Hematopoietic multipotent progenitor cell treated with erythropoietin and hydrocortisone succinate and interleukin-3 and kit ligand, for 8 days (in vitro differentiated cells): ENCODE measurements at places on chromosomes 1 and 21.
A peak's percentile ranks its signal among the peaks of the same experiment; 100 is the strongest.

DNA sequence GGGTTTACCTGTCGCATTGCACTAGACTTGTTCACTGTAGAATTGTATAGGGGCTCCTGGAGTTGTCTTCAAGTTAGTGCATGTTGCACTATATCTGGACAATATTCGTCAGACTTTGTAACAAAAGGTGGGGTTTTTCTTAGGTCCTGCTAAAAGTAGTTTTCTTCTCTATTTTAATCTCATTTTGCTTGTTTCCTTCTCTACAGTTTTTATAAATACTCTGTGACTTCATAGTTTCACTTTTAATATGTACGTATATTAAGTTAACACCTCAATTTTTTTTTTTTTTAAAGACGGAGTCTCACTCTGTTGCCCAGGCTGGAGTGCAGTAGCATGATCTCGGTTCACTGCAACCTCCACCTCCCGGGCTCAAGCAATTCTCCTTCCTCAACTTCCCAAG, 26.5 kb upstream of the MRPS6 start:
- DNase-seq: no peak

- no peak for DNase-seq
Observed at GRCh38 chr1:151860504-151861187, 7.1 kb upstream of the THEM5 start.

GRCh38 chr1:204081164-204081790, 8.4 kb downstream of the SOX13 start:
- DNase-seq: no peak

DNA sequence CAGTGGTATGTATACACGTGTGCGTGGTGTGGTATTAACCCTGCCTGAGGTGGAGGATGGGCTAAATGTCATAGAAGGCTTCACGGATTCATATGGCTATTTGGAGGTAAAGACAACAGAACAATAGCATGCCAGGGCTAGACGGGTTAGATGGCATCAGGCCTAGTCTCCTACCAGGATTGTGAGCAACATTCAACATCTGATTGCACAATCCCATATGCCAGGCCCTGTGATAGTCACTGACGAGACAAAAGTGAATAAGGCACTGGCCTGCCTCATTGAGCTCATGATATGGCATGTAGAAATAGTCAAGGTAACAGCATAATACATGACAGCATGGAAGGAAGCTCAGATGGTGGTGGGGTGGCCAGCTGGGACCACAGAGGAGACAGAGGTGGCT, 167.1 kb upstream of the BEND5 start:
- DNase-seq: no peak

- no peak for DNase-seq
Observed at GRCh38 chr1:64137412-64137803, 66.0 kb upstream of the UBE2U start.

DNA sequence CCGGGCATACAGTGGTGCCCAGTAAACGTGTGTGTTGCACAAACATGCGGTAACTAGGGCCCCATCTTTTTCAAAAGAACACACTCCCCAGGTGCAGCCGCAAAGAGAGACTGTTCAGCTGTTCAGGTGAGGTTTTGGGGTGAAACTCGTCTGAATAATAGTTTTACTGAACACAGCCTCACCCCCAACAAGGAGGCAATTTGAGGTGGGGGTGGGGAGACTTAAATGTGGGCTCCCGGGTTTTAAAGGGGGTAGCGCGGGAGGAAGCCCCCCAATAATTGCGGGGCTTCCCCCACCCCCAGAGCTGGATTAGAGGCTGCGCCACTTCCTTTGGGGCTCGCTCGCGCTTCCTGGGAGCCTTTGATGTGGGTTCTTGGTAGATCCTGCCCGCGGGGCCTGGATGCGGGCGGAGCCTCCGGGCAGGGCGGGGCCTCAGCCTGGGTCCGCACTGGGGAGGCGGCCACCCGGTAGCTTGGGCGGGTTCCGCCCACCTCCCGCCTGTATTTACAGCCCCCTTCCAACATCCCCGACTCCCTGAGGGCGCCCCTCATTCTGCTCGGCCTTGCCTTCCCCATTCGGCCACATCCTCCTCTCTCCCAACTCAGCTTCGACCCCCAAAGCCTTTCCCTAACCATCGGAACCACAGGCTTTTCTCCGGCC, 6.4 kb upstream of the EPHA2 start:
- DNase-seq: no peak

GRCh38 chr1:91661121-91661520, 160.5 kb downstream of the CDC7 start:
- DNase-seq: no peak

DNA sequence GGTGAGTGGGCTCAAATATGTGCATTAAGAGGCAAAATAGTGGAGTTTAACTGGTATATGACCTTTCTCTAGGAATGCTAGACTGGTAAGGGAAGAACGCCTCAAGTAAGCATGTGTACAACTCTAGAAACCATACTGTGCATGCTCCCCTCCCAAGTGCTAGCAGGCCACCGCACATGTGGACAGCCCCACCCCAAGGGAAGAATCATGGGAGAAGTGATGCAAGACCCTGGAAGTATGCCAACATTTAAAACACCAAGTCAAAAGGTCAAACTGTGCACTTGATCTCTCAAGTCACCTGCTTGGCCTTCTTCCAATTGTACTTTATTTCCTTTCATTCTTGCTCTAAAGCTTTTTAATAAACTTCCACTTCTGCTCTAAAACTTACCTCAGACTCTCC, 120.4 kb downstream of the WDR3 start:
- DNase-seq: peak; percentile 4

DNA sequence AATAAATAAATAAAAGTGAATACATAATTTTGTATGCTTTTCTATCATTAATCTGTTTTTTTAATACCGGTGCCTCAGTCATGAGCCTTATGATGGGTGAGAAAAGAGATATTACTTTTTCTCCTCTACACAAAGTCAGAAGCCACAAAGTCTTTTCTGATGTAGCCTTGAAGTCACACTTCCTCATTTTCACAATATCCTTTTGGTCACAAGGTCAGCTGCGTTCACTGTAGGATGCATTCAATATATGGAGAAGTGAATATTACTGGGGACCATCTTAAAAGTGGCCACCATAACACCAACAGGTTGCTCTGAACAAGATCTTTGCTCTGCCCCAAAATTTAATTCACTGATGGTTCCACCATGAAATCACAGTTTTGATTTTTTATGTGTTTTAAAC, 83.3 kb upstream of the TNR start:
- peak; percentile 8 for DNase-seq

GRCh38 chr1:60859111-60859510, 223.2 kb upstream of the NFIA start:
- no peak for DNase-seq

GRCh38 chr1:206738370-206739366, 31.9 kb upstream of the IL19 start:
- peak; percentile 36 for DNase-seq

DNA sequence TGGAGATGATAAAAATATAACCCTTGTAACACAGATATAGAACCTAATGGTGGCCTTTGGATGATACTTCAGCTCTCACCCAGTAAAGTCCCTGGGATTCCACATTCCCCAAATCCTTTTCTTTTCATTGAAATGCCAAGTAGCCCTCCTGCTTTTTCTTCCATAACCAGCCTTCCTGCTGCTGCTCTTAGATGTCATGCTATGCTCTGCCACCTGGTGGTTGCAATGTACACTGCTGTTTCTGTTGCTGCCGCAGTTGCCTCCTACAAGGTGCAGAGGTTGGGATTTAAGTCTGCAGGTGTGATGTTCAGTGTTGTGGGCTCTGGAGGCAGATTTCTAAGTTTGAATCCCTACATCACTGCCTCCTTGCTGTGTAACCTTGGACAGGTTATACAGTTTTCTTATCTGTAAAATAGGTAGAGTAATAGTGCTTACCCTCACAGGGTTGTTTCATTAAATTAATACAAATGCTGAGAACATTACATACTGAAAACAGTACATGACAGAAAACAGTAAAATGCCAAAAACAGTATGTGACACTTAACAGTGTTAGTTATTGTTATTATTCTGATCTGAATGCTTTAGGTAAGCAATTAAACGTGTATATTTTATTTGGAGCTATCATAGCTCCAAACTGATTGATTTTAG, 64.3 kb downstream of the CAMSAP2 start:
- peak; percentile 75 for DNase-seq

- DNase-seq: no peak
Observed at GRCh38 chr1:17080880-17081279, 27.0 kb upstream of the SDHB start.

GRCh38 chr1:113276507-113276906, 113.8 kb upstream of the MAGI3 start:
- DNase-seq: peak; percentile 4

- no peak for DNase-seq
Observed at GRCh38 chr1:201697174-201697573, 131.8 kb upstream of the IPO9 start.

DNA sequence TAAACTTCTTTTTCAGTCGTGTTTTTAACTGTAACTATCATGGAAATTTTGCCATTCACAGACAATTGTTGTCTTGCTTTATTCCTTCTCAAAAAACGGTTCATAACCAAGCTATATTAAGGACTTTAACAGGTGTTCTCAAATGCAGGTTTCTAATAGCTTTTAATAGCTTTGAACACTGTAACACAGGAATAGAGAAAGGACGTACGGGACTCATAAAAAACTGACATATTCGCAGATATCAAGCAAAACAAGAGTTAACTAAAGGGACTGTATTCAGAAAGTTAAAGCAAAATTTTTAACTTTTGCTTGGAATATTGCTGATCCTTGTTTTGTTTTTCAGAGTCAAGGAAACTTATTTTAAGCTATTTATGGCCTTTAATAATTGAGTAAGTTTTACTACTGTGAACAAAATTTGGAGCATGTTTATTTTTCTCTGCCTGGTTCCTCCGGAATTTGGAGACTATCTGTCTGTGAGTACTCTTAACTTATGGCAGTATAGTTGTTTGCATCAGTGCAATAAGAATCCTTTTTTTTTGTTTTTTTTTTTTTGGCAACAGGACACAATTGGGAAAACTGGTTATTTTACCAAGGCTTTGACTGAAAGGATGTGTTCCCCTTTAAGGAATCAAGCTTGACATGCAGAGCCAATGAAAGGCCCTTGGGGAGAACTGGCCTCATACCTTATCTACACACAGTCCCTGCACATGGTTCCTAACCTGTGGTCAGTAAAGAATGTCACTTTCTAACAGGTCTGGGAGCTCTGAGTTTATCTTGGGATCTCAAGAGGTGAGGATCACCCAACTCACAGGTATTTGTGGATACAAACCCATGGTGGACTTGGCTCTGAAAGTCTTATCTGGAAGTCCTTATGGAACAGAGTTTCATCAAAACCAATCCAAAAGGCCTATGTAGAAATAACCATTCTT, 5.8 kb upstream of the CD46 start:
- DNase-seq: peak; percentile 69

DNA sequence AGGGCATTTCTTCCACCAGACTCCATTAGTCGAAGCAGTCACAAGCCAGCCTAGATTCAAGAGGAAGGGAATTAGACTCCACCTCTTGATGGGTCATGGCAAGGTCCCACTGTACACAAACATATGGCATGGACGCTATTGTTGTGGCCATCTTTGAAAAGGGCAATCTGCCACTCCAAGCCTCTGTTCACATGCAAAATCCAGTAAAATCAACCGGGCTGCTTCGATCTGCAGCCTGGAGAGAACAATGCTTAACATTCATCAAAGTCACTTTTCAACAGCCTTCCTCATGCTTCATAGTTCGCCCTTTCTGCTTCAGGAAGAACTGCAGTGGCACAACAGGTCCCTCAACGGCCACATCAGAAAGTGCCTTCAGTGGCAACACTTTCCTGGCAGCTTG, 28.0 kb upstream of the GJB5 start:
- DNase-seq: no peak
